ENCODE measurements at places on chromosomes 2 and 18.

DNA sequence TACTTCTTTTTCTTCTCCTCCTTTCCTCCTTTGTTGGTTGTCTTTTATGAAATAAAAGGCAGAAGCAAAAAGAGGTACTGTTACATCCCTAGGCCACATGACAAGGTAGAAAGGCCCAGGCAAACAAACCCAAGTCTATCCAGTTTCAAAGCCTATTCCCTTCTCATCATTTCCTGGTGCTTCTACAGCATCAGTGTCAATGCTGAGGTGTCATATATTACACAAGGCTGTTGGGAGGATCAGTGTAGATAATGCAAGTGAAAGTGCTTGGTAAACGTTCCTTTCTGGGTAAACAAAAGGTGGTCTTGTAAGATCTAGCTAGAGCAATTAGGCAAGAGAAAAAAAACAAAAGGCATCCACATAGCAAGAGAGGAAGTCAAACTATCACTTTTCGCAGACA is 64.9 kb downstream of the EVA1A start:
- DNase-seq, result no peak

- no peak for DNase-seq
These were observed at the start of gene B3GNT7 for GRCh38 chr2:231395188-231396057. TSS of gene B3GNT7 (plus strand) at chr2:231395710. CDS start at chr2:231395804, 94 bp downstream.

GRCh38 chr2:150376553-150377335 is 110.7 kb downstream of the RND3 start:
- peak; percentile 66 for DNase-seq

GRCh38 chr2:3126911-3127621 is 250.6 kb downstream of the EIPR1 start:
- no peak for DNase-seq

- DNase-seq, result no peak
These were observed 781 bp downstream of the FARP2 start for GRCh38 chr2:241356871-241357260.

DNA sequence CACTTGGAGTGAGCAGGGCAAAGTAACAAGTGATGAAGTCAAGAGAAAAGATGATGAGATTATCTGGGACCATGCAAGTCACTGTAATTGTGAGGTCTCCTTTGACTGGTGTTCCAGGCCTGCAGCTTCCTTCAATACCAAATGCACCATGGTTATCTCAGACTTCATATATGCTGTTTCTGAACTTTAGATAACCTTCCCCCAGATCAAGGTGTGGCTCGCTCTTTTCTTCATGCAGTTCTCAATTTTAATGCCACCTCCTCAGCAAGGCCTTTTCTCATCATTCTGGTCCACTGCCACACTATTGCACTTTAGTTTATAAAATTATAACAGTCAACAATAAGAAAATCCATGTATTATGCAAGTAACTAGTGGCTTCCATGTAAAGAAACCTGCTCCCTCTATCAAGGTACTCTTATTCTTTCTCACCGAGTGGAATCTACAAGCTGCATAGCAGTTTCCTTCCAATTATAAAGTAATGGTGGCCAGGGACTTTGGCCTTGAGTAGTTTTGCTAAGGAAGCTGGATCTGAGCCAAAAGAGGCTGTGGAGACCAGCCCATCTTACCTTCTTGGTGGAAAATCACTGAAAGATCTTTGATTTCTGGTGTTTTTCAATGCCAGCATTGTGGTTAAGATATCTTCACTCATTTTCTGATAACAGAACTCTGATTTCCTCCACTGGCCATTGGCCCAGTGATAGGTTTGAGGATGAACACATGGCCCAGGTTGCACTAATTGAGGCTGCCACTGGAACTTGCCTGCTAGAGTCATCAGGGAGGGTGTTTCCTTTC is 113.6 kb downstream of the KCNE4 start:
- DNase-seq, result no peak

GRCh38 chr2:23323198-23323916 is 61.6 kb upstream of the KLHL29 start:
- DNase-seq, result no peak

DNA sequence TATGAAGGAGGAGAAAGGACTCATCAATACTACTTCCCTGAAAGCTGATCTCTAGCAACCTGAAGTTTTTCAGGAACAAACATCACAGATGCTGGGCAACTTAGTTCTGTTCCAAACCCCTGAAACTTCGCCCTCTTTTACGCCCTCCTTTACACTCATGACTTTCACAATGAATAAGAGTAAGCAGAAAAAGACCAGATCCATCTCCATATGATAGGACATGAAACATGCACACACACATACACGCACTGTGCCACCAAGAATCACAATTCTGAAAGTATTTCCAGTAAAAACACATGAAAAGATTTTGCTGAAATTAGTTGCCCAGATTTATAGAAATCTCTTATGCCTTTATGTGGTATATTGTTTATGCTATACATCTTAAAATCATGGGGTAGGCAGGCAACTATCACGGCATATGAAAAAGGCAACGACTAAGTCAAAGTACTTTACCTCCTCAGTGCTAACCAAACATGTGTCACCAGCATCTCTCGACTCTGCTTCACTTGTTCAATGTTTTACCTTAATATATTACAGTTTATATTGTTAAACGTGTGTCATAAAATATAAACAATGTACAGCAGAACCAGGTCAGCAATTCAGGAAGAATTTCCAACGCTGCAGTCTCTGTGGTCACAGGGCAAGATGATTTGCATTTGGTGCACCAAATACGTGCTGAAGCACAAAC is 47.8 kb downstream of the NHEJ1 start:
- no peak for DNase-seq

DNA sequence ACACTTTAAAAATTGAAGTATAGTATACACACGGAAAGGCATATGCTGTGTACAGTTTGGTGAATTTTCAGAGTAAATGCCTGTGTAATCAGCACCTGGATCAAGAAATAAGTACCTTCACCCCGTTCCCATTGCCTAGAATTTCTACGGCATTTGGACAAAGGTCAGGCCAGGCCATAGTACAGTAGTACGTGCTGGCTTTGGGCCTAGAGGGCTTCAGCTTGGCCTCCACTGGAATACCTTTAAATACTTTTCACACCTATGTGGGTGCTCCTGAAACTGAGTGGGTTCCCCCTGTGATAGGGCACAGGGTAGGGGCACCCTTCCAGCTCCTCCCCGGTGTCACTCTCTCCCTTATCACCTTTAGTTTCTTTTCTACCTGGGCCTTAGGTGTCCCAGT is 26.5 kb downstream of the TET3 start:
- DNase-seq, result no peak

DNA sequence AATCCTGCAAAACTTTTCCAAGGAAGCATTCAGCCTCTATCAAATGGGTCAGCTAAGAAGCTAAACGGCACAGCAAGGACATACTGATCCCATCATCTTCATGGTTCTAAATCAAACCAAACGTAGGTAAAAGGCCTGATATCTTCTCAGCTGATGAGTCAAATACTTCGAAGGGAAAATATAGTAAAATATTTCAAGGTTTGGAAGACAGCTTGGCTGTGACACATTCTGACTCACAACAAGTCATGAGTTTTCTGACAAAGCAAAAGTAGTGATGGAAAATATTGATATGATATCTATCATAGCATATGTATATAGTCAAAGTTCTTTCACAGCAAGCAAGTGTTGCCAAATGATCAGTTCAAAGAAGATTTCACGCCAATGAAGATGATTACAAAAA is 31.5 kb downstream of the DOCK10 start:
- peak; percentile 88 for DNase-seq

DNA sequence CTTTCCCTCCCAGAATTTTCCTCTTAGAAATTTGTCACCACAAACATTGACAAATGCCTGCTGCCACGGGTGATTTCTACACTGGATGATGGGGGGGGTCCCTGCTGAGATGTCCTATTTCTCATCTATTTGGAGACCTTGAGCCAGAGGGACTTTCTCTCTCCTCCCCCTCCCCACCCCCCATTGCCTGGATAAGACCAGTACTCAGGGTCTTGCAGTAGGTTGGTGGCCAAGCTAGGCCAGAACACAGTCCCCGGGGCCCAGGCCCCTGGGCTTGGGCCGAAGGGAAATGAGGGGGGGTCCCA is 560 bp upstream of the DUSP2 start:
- no peak for DNase-seq

DNA sequence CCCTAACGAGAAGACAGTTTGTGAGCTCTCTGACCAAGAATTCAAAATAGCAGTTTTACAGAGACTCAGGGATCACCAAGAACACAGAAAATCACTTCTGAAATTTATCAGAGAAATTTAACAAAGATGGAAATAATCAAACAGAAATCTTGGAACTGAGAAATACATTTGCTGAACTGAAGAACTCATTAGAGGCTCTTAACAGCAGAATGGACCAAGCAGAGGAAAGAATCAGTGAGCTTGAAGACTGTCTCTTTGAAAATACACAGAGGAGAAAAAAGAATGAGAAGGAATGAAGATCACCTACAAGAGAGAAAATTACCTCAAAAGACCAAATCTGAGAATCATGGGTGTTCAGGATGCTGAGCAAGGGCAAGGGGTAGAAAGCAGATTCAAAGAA is 29.7 kb downstream of the ASB1 start:
- no peak for DNase-seq

DNA sequence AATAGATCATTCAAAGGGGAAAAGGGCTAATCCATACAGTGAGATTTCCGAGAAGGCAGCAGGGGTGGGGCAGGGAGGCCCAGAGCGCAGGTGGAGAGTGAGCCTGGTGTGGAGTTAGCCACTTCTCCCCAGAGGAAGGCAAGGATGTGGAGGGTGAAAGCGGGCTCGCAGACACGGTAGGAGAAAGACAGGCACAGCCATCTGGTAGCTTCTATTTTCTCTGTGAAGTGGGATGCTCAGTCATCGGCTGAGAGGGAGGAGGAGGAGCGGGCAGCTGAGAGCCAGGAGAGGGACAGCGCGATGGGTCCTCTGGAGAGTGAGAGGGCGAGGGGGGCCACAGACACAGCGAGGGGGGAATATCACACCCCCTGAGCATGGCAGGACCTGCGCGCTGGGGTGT is 153.3 kb upstream of the NDUFV2 start:
- no peak for DNase-seq

DNA sequence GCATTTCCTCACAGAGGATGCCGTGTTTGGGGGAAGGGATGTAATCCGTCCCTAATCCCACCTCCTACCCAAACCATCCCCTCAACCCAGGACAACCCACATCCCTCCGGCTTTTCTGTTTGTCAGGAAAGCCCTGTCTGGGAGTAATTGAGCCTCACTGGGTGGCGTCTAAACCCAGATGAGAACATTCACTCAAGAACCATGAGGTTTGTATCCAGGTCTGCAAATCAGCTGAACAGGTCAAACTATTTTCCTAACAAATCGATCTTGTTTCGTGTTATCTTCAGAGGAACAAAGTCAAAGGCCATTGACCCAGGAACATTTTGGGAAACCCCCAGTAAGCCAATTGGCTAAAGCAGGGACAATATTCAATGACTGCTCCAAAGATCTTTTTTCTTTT is 25.7 kb downstream of the CYP27C1 start:
- no peak for DNase-seq

DNA sequence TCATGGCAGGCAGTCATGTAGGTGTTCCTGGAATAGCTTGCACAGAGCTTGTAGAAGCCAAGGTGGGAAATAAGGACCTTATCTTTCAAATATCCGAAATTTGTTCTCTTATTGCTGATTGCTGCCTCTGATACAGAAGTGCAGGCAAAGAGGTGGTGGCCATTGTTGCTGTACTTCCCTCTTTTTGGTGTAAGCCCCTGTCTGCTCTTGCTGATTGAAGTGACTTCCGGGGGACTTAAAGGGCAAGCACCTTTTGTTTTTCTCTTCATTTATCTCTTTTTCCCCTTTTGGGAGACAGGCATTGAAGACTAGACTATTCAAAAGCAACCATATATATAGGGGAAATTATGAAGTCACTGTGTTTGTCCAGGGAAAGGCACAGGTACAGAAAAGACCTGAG is 131.6 kb upstream of the OTX1 start:
- DNase-seq, result no peak

GRCh38 chr2:6917071-6917760 is at the start of gene RNF144A:
TSS of gene RNF144A (plus strand) at chr2:6917412. CDS start at chr2:6996927, 79,515 bp downstream.
- peak; percentile 56 for DNase-seq

DNA sequence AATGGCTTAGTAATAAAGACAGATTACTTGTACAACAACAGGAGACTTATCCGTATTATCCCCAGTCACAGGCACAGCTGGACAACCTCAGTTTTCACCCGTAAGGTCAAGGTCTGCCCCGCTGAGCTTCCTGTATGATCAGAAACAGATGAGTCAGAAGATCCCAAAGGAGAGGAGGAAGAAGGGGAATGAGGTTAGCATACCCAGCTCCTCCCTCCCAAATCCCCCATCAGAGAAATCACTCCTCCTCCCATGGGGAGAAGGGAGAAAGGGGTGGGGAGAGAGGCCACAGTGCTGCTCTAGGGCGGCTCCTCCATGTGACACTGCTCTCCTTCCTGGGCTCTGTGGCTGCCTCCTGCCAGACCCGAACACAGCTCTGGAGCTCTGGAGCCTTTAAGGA is 53.8 kb upstream of the SPTBN1 start:
- peak; percentile 26 for DNase-seq

GRCh38 chr18:48862678-48863270 is 88.0 kb downstream of the SMAD7 start:
- no peak for DNase-seq

DNA sequence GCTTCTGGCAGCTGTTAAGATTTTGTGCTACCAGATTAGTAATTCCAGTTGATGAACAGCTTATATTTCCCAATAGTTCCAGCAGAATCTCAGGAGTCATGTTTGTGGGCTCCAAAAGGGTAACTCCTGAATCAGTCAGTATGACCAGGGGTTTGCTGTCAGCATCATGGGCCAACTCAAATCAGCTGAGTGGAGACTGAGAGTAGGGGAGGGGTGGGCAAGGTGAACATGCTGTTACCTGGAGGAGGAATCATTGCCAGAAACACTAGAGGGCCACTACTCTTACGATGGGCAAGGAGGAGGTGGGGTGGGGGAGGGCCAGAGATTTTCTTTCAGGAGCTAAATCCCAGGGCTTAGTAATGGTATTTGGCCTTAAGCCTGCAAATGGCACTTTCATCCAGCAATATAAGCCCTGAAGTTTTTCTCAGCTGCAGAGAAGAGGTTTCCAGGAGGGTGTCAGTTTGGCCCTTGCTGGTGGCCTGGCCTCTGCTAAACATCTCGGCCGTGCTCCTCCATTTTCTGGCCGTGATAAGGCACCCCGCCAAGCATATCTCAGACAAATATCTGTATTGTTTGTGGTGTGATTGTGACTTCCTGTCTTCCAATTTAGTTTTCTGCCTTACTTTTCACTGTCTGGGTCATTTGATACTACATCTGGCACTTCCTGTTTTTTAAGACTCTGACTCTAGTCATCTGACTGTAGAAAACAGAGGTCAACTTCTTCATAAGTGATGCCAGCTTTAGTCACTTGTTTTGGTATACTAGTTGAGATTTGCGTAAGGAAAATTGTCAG is 120.5 kb upstream of the CXCR4 start:
- peak; percentile 65 for DNase-seq

DNA sequence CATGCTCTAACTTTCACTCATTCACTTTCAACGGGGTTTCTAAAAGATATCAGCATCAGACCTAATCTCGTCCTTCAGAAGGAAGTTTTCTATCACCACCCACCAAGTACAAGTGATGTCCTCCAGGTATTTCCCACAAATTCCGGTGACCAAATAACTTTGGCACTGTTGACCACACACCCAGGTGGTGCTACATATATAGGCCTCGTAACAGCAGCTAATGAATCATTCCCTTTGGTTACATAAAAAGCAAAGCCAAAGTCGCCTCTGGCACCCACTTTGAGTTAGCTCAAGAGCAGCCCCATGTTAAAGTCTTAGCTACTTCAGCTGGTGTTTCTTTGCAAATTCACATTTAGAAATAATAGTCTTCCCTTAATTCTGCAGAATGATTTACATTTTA is 138.2 kb upstream of the OSR1 start:
- no peak for DNase-seq
